ENCODE measurements at places on chromosomes 1 and 21.

DNA sequence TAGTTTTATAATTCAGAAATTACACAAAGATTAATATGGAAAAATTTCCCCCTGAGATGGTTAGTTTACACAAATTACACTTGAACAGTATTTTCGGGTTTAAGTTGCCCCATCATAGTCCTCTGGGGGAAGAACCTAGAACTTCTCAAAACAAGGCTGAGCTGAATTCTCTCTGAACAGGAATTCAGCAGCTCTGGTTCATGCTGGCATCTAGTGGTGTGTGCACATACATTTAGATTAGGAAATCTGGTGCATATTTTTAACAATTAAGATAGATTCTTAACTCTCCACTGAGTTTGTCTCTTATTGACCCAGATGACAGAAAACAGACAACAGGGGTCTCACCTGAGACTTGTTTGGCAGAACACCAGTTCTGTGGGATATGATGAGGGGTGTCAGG, 410.7 kb downstream of the DSCAM start:
- no peak for DNase-seq

DNA sequence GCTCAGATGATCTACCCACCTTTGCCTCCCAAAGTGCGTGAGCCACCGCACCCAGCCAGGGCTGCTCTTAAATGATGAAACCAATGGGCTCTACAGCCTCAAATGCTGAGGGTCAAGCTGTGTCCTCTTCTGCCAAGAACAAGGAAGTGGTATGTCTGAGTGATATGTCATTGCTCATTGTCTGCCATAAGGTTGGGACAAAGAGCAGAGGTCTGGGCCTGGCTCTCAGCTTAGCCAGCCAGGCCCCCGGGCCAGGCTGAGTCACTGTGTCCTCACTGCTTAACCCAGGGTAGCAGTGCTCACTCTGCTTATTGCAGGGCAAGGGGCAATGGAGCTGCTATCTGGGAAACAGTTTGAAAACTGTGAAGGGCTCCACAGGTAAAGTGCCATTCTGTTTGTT, 8.3 kb upstream of the ETS2 start:
- DNase-seq = no peak

DNA sequence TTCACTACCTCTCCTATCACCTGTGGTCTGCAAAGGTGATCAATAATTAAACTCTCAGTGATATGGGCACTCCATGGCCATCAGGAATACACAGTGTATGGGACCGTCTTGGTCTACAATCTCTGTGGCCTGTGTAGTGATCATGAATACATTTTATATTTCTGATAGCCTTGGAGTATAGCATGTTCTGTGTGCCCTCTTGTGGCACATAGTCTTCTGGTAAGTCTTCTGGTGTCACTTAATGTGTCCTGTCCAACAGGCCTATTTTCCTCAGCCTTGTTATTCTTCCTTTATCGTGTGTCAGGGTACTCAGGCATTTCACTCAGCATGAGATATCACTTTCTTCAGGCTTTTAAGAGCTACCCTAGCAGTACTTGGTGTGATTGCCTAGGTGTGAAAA, 393.6 kb downstream of the AGBL4 start:
- DNase-seq = no peak

DNA sequence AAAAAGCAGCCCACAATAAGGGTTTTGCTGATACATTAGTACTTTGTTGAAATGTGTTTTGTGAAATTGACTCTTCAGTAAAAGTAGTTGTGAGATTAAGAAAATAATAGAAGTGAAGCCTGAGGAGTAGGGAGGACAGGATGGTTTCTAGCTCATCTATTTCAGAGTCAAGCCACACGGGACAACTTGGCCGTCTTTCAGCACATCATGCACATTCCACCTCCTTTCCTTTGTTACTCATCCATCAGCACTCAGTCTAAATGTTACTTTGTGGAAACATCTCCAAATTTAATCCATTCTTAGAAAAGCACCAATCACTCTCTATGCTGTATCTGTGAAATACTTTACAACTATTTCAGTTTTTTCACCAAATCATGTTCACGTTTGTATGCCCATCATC, 223.3 kb downstream of the FGGY start:
- DNase-seq = no peak

DNA sequence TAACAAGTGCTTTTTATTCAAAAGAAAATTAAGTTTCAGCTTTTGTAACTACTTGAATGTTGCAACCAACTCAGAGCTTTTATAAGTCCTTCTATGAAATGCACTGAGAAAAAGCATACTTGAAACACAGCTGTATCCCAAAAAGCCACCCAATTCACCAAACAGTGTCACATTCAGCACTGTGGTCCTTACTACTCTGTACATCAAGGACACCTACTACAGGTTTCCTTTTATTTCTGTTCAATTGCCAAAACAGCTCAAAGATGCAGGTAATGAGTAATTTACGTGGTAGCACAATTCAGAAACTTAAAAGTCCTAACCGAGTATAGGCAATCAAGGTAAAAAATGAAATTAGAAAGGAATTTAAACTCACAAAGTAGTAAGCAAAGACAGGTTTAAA, 2.5 kb downstream of the EIF4G3 start:
- no peak for DNase-seq

GRCh38 chr1:24311741-24312140, 7.4 kb upstream of the GRHL3 start:
- DNase-seq = no peak
